ENCODE measurements at places on chromosomes 2 and 18.

- DNase-seq: no peak
These were observed 692 bp upstream of the WNT6 start for GRCh38 chr2:218858671-218859555.

- DNase-seq: peak; percentile 11
These were observed 29.3 kb upstream of the CYP20A1 start for GRCh38 chr2:203209538-203209937.

DNA sequence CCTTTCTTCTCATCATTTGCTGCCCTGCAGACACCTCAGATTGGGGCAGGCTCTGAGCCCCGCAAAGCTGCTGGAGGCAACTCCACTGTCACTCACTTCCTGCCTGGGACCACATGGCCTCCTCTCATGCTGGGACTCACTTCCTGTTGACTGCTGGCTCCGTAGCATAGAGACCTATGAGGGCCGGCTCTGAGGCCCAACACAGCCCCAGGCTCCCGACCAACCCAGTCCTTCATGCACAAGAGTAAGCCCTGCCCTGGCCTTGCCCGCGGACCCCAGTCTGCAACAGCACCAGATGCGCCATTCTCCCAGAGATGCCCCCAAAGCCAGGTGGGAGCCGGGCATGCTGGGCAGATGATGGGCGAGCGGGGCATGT lies 55.7 kb downstream of the DNMT3A start:
- no peak for DNase-seq

DNA sequence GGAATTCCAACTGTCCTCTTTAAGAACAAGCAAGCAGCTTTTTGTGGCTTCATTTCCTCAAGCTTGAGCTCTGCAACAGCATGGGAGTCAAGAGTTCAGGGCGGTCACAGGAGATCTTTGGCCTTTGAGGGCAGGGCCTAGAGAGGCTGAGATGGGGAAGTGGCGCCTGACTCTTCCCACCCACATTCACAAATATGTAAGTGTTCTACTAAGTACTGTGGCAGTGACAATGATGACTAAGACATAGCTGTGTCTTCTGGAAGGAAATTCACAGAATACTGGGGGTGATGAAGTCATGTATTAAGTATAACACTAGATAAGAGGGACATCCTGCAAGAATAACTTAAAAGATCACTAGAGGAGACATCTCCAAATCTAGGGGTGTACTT lies 15.0 kb downstream of the RND3 start:
- no peak for DNase-seq

DNA sequence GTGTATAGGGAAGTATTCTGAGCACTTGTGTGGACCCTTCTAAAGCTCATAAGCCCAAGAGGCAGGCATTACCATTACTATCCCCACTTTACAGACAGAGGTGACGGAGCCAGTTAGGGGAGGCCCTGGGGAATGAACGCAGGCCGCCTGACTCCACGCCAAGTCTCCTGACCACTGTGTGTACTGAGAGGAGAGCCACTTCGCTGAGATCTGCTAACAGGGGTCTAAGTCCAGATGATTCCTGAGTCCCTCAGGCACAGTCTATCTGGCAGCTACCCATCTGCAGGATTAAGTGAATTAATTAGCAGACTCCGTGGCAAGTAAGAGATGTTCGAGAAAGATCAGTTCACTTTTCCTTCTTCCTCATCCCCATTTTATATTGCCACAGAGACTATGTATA lies 13.7 kb downstream of the CYB5A start:
- DNase-seq: no peak

DNA sequence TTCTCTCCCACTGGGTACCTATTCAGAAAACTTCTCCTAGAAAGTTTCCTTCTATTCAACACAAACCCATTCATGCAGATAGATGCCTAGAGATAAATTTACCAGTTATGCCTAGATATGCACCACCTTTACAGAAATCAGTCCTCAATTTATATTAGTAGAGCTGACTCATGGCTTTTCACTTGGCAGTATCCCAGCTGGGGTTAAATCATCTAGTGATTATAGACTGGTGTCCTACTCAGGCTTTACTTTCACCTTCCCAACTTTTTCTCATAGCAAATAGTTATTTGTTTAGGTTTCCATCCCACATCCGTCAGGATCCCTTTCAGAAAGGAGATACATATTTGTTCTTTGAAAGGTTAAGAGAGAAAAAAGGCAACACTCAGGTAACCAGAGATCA lies 124.5 kb downstream of the AQP4 start:
- DNase-seq: no peak

DNA sequence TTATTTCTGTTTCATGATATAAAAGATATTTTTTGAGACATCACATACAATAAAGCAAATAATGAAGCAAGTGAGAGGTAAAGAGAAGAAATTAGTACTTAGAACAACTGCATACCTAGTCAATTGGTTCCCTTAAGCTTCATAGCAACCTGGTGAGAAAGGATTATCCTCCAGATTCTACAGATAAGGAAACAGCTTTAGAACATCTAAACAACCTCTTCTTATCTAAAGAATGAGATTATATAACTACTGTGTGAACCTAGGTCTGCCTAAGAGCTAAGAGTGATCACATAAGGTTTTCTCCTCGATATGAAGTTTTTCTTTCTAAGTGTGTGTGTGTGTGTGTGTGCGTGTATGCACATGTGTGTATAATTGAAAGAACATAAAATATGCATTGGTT lies 265.1 kb downstream of the NOL4 start:
- DNase-seq: no peak

- DNase-seq: no peak
These were observed 32.3 kb upstream of the GCG start for GRCh38 chr2:162184359-162184758.

DNA sequence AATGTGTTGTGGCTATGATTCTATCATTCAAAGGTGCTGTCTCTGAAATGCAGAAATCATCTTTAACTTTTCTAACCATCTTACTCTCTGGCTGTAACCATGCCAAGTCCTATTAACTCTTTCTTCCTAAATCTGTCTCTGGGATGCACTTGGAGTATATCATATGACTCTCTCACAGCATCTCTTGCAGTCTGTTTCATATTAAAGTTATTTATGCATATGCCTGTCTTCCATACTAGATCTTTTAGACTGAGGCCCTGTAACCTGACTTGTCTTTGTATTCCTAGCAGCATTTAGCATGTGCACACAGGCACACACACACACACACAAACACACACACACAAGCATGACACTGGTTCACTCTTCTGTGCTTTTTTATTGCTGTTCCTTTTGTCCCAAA lies 320.6 kb downstream of the ETAA1 start:
- no peak for DNase-seq

- no peak for DNase-seq
These were observed 1.6 kb upstream of the ROCK2 start for GRCh38 chr2:11346023-11346482.

- DNase-seq: no peak
These were observed 1.8 kb downstream of the RNPEPL1 start for GRCh38 chr2:240569998-240570530.

- DNase-seq: no peak
These were observed 75.2 kb upstream of the GALNT5 start for GRCh38 chr2:157182204-157182709.

GRCh38 chr2:67871686-67872412 lies 191.0 kb downstream of the C1D start:
- peak; percentile 41 for DNase-seq

DNA sequence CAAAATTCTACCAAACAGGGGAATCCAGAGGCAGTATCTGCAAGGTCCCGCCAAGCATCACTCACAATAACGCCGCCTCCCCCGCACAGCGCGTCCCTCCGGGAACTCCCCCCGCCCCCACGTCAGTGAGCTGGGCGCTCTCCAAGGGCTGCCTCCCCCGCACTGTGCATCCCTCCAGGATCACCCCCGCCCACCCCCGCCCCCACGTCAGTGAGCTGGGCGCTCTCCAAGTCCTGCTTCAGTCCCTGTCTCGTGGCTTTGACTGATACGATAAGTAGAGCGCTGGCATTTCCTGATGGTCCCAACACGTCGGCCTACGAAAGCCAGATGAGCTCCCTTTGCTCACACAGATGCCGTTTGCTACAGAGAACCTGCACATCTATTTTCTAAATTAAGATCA lies 130.7 kb upstream of the TPO start:
- DNase-seq: no peak

DNA sequence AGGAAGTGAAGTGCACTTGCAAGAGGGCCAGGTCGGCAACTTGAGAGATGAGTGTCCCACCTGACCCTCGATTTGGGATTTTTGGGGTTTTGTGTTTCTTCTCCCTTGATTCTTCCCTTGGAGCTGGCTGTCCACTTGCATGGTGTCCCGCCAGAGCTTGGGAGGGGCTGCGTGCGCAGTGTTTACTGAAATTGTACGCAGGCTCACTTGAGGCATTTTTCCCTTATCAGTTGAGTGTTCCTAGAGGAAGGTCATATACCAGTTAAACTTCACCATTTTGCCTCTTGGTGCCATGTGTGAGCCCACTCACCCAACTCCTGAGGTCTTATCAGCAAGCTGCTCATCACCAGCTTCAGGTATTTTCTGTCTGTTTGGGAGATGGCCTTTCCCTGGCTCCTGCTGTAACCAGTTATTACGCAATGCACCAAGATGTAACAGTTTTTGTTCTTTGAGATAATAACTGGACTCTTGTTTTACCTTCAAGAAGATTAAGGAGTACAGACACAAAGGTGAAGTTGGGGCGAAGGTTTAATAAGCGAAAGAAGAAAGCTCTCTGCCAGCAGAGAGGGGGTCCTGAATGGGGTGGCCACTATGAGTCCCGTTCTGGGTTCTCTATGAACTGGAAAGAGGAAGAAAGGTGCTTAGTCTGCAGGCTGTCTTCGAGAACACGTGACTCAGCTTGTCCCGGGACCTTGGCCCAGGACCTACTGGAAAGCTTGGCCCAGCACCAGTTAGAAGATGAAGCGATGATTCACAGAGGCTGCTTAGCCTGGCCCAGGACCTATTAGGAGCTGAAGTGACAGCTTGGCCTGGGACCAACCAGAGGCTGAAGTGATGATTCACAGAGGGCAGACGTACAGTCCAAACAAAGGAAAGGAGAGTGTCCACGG lies 21.5 kb upstream of the TXNL4A start:
- DNase-seq: peak; percentile 93

DNA sequence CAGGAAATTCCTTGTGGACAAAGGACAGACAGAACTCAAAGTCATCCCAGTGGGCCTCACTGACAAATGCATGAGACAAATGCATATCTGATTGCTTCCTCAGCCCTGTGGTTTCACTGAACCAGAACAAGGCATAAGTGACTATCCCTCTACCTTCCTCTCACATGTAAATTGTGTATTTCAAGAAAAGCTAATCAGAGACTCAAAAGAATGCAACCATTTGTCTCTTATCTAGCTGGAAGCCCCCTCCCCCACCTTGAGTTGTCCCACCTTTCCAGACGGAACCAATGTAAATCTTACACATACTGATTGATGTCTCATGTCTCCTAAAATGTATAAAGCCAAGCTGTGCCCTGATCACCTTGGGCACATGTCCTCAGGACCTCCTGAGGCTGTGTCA lies 102.0 kb upstream of the TMEM200C start:
- DNase-seq: no peak

DNA sequence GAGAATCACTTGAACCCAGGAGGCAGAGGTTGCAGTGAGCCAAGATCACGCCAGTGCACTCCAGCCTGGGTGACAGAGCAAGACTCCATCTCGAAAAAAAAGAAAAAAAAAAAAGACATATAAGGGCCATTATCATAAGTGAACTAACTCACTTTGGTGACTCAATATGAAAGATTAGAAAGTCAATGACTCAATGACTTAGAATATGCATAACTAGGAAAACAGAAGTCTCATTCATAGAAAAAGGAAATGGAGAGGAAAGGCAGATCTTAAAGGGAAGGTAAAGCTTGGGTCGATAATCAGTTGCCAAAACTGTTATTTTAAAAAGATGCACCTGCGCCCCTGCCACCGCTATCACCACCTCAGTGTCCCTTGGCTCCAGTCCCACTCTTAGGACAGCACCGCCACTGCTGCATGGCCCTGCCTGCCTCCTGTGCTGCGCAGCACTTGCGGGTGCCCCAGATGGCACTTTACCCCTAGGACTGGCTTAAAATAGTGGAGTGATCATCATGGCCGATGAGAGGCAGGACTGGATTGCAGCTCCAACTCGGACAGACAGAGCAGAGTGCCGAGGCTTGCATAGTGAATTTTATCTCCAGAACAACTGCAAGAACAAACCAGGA lies 54.7 kb downstream of the INO80D start:
- DNase-seq: peak; percentile 7

DNA sequence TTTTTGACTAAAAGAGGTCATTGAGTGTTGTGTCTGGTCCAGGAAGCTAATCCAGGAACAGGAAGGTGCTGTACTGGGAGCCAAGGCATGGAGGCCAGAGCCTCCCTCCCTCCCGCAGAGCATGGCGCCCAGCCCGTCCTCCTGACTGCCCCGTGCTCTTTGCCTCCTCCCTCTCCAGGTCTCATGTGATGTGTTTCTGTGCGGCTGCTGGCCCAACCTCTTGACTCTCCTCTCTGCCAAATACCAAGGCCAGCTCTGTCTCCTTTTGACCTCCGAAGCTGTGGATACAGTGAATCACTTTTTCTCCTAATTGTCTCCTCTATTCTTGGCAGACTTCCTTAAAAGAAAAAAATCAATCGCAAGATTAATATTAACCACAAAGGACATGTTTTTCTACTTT lies 284.1 kb downstream of the PHLPP1 start:
- DNase-seq: peak; percentile 80

GRCh38 chr18:58290116-58290695 lies 246.2 kb downstream of the NEDD4L start:
- DNase-seq: no peak

- no peak for DNase-seq
These were observed 323.3 kb downstream of the TRIB2 start for GRCh38 chr2:13040043-13040442.

DNA sequence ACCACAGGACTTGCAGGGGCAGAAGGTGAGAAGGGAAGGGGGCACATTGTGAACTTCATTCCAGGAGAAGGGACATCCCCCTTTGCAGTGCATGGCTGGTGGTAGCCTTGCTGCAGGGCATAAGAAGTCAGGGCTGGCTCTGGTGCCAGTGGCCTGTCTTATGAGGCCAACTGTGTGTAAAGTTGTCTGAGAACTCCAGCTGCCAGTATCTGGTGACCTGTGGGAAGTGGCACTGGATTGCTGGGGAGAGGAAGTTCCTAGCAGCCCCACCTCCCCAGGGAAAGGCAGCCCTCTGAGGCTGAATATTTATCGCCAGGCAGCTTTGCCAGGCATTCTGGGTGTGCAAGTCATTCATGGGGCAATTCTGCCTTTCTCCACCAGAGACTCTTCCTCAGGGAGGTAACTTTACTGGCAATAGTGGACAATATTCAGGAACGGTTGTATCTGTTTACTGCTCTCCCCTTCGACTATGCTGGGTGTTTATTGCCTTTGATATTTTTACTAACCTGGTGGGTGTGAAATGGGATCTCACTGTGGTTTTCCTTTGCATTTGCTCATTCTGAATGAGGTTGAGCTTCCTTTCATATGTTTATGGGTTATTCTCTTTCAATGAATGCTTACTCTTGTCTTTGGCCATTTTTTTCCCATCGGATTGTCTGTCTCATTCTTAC lies 12.3 kb downstream of the TRPM8 start:
- no peak for DNase-seq

DNA sequence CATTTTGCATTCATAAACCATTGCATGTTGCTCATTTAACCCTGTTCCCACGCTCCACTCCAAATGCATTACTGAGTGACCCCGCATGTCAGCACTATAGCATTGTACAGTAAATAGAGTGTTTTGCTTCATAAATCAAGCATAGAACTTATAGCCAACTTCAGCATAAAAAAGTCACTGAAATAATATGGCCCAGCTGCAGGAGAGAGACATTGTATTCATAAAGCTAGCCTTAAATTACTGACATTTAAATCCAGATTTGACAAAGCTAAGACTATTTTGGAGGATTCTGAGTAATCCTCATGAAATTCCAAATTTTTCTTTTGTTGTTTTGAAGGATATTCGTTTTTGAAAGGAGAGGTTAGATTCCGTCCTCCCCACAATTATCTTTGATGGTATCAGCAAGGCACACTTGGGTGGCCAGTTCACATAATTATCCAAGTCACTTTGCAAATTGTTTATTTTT lies 320.9 kb upstream of the TCF4 start:
- DNase-seq: no peak
